Islet precursor cell (in vitro differentiated cells): ENCODE measurements at places on chromosomes 5 and 9.
A peak's percentile ranks its signal among the peaks of the same experiment; 100 is the strongest.

- no peak for DNase-seq
Measured at GRCh38 chr5:175564716-175565115, 86.4 kb downstream of the SFXN1 start.

- DNase-seq = no peak
Measured at GRCh38 chr9:73280113-73280512, 128.4 kb downstream of the ANXA1 start.

GRCh38 chr9:112069318-112070169 lies 105.6 kb downstream of the SUSD1 start:
- DNase-seq = no peak

GRCh38 chr9:10479172-10479571 lies 133.6 kb downstream of the PTPRD start:
- DNase-seq = no peak

GRCh38 chr9:133579601-133580418 lies 29.4 kb downstream of the FAM163B start:
- no peak for DNase-seq

GRCh38 chr9:32986971-32987370 lies 14.5 kb downstream of the APTX start:
- DNase-seq = no peak

DNA sequence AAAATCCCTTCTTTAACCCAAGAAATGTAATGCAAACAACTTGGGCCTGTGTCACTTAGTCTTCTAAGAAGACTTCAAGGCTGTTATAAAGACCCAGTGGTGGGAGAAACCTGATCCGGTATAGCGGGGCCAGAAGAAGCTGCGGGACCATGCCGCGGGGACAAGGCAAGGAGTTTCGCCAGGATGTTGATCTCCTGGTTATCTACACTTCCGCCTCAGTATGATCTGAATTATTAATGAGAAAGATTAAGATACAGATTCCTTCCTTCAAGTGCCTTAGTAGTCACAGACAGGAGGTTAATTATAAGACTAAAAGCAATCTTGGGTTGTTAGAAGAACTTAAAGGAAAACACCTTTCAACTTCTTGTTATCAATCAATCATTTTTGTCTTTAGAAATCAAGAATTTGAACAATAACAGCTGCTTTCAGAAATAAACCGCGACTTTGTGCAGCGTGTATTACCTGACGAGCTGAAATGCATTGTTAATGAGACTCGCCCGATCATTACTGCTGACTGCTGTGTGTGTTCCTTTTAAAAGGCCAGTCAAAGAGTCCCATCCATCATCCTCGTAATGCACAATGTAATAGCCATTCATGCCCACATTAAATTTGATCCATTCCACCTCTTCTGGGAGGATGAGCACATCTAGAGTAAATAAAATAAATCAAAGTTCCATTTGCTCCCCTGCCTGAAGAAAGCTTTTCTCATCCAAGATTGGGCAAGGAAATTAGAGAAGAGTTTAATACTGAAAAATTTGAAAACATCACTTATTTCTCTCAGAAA lies 22.2 kb downstream of the ERAP1 start:
- DNase-seq = no peak

DNA sequence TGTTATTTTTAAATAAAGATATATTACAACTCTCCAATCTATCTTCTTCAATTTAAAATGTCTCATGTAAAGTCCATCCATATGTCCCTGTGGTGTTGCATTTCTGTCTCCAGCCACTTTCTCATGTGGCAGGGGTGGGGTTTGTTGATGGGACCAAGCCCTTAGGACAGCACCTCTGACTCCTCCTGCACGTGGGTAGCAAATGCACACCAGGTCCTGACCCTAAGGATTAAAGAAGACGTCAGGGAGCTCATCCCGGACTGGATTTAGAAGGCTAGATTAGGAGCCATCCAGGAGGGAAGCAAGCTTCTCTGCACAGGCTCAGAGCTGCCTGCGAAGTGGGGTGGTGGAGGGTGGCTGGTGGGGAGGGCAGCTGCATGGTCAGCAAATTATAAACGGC lies 38.9 kb upstream of the FAM120AOS start:
- no peak for DNase-seq

DNA sequence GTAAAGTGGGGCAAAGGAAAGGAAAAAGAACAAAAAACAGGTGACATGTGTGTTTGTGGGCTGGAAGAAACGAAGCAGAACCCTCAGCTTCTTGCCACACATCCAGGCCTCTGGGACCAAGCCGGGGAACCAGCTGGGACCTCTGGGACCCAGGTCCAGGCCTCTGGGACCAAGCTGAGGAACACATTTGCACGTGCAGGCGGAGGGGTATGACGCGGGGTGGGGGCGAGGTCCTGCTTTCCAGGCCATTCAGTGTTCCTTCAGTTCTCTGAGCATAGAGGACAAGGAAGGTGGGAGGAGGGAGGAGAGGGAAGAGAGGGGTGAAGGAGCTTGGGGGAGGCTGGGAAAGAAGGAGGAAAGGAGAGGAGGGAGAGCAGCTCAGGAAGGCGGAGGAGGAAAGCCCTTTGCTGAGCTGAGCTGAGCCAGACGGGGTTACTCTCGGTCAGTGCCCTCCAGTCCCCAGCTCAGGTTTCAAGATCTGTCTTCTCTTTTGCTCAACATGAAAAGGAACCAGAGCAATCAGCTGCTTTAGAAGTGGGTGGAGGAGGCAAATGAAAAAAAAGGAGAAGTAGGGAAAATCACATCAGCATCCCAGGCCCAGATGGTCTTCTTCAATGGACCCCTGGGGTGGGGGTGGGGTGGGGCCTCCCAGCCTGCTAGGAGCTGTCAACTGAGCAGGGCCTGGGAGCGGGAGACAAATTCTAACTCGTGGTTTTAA lies 59.1 kb downstream of the ABCA1 start:
- peak; percentile 91 for DNase-seq

- DNase-seq = no peak
Measured at GRCh38 chr9:120032639-120033038, 547.3 kb downstream of the CDK5RAP2 start.

- DNase-seq = no peak
Measured at GRCh38 chr5:40879163-40879942, 29.9 kb upstream of the C7 start.

- DNase-seq = no peak
Measured at GRCh38 chr9:135521608-135522095, 412 bp downstream of the LCN1 start.

DNA sequence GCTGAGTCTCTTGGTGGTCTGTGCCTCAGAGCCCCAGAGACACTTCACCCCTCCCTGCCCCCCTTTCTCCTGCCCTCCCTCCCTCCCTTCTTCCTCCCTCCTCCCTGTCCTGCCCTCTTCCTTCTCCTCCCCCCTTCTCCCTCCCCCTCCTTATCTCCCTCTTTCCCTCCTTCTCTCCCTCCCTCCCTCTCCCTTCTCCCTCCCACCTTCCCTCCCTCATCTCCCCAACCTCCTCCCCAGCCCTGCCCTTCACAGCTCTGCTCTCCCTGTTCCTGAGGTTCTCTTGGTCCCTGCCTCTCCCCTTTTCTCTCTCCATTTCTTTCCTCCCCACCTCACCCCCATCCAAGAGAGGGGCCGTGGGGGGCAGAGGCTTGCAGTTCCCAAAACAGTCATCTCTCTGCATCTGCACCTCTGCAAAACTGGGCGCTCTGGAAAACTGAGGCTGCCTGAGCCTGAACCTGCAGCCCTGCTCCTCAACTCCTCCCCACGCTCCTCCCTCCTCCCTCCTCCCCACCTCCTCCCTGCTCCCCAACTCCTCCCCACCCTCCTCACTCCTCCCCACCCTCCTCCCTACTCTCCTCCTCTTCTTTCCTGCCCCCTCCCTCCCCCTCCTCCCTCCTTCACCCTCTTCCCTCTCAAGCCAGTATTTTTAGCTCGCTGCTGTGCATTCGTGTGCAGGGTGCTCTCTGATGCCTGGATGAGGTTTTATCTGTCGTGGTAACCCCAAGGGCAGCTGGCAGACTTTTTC lies 219.1 kb downstream of the C9orf50 start:
- no peak for DNase-seq

DNA sequence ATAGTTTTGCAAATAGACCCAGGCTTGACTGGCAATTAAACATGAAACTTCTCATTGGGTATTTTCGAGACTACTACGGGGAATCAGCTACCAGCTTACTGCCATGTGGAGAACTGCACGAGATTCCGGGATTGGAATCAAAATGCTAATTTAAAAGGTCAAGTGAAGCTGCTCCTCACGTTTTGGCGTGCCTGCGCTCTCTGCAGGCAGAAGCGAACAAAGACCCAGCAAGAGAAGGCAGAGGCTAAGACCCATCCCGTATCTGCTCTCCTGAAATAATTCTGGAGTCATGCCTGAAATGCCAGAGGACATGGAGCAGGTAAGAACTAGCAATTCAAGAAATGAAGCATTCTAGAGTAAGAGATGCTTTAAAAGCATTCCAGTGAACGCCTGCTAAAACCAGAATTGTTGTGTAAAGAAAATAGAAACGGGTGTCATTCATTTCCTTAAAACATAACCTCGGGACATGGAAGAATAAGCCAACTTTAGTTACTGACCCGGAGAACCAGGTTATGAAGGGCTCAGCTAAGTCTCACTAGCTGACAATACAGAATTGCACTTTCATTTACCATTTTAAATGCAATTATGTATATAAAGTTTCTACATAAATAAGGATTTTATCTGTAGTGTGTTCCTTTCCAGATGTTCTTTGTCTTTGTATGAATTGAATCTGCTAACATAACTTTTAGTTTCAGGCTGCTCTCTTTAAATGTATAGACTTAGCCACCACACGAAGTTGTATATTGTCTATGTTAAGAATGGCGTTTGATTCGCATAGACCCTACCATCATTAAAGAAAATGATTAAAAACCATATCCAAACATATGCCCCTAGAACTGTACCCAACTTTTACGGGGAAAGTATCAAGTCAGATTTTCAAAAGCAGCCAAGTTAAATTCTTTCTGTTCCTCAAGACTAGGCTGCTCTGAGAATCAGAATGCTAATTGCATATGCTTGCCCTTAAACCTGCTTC lies 2.0 kb upstream of the MAT2B start:
- DNase-seq = peak; percentile 88

DNA sequence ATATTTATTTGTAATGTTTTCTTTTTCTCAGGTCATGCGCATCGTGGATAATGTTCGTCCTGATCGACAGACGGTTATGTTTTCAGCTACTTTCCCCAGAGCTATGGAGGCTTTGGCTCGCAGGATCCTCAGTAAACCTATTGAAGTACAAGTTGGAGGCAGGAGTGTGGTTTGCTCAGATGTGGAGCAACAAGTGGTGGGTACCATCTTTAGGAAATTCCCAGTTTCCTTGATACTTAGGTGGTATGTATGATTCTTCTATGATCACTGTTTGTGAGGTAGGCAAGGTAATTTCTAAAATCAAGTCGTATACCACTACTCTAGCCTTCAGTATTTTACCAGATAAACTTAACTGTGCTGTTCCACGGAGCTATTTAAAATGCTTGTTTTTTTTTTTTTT lies 36.2 kb downstream of the DDX46 start:
- DNase-seq = no peak

- no peak for DNase-seq
Measured at GRCh38 chr5:122120957-122121356, 8.4 kb upstream of the ZNF474 start.

GRCh38 chr9:89814340-89815040 lies 209.7 kb downstream of the GADD45G start:
- peak; percentile 70 for DNase-seq

DNA sequence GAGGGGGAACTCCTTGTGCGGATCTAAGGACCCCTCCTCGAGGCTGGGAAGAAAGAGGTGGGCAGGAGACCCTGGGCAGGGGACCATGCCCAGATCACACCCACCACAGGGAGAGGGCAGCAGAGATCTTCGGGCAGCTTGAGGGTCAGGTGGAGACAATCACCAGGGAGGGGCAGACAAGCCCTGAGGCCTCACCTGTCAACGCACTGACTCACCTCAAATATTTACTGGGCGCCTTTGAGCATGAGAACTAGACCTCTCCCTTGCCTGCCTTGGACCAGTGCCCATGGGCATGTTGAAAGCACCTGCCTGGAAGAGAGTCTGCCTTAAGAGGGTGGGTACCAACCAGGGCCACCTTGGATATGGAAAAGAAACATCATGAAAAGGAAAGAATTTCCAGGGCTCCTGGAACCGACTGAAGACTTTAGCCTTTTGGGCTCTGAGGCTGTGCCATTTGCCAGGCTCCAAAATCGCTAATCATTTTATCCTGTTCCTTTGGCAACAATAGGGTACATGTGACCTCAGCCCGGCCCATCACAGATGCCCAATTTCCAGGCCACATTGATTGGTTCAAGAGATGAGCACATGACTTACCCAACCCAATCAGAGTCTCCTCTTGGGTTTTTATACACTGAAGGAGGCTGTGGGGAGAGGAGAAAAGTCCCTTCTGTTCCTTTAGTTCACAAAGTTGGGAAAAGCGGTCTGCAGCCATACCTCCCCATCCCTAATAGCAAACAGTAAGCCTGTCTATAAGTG lies 10.4 kb upstream of the SPINK4 start:
- DNase-seq = peak; percentile 81

DNA sequence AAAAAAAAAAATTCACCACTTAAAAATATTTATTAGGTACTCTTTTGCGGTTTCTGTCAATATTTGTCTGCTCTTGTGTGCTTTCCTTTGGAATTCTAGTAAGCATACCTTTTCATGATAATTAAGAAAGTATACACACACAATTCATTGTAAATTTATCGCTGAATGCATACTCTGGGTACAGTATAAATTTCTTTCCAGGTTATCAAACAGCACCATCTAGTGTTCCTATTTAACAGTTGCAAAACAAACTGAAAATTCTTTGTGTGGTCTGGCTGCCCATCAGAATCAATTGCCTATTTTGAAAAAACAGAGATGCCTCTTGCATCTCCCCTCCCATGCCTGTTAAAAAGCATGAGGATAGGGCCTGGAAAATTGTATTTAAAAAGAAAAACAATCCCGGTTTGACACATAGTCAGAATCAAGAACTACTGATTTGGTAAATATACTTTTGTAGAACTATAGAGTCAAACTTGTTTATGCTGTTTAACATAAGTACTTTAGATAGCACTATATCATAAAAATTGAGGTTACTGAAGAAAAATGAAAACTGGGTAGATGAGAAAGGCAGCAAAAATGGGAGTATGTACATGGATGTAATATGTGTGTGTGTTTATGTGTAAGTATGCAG lies 16.2 kb downstream of the PGGT1B start:
- DNase-seq = no peak

- DNase-seq = no peak
Measured at GRCh38 chr9:69175486-69175885, 1.4 kb downstream of the TJP2 start.

DNA sequence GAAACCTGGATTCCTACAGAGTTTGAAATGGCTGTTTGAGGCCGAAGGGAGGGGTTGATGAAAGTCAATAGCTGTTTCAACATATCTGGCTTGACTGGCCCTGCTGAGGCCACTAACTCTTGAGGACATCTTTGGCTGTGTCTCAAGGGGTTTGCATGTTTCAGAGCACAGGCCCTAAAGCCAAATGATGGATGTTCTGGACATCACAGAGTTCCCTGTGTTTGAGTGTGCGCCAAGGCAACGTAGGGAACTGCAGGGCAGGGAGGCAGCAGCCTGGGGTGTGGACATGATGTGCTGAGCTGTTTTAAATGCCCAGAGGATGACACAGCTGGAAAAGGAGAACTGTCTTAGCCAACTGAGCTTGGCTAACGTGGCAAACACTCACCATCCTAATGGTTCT lies 89.6 kb downstream of the RAPGEF1 start:
- DNase-seq = no peak
